Colonic mucosa (tissue), 4 donors: ENCODE measurements at places on chromosomes 7 and 10. TPM values are rescaled to one million over a fixed set of nuclear protein-coding genes. Genes with fewer than 3 reads are reported as not detected.

The PRSS37 gene
- total RNA-seq = not detected

The FAM131B gene
- 0.40 TPM for total RNA-seq

The RADIL gene
- total RNA-seq = 0.54 TPM

DNA sequence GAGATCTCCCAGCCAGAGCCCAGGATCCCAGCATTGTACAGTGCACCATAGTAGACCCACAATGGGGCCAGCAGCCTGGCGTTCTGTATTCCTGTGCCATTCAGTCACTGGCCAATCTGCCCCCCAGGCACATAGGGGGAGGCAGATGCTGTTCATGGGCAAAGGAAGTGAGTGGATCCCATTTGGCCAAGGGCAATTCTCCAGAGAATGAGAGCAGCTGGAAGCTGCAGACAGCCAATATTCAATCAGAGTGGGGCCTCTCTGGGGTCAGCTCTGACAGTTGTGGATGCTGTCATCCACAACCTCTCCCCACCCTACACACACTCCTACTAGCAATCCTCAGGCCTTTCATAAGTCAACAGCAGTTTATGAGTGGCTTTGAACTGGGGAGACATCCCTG, 17.5 kb downstream of the STEAP1B start:
- DNase-seq = no peak

- no peak for DNase-seq
Measured at GRCh38 chr10:62130948-62131347, 137.7 kb downstream of the RTKN2 start.

- no peak for DNase-seq
Measured at GRCh38 chr10:82943142-82943541, 1068.1 kb downstream of the NRG3 start.
